ENCODE measurements at places on chromosomes 3 and 15.

GRCh38 chr3:188407158-188407880 lies 253.4 kb downstream of the LPP start:
- no peak for DNase-seq

DNA sequence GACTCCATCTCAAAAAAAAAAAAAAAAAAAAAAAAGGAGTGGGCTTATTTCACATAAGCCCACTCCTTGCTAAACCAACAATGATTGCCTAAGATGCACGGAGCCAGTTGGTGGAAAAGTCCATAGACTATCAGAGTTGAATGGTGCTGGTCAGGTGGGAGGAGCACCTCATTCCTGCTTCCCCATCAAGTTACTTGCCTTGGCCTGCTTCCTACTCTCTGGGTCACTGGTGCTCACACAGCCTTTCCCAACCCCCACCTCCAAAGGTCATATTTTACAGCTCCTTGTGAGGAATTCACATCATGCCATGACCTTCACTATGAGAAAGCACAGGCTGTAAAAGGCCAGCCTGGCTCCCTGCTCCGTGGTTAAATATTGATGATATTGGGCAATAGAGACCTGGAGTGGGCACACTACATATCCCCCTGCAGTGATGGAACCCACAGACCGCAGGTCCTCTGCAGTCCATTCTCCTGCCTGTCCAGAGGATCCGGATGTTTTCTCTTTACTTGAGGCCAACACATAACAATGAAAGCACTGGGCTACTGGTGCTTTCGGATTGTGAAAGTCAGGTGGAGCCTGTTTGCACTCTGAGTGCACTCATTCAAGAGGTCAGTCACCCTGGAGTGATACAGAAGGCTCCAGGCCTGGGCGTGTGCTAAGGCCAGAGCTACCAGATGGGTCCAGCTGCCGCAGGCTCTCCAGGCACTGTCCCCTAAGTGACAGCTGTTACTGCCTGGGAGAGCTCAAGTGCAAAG lies at the start of gene SLC51B:
Gene SLC51B, plus strand, starts transcription at position 664 of the 758 bp plus-strand sequence. CDS start 4,618 bp downstream, outside the sequence.
- DNase-seq, result no peak

- DNase-seq, result no peak
Observed at GRCh38 chr3:155110996-155111901, 31.1 kb downstream of the MME start.

DNA sequence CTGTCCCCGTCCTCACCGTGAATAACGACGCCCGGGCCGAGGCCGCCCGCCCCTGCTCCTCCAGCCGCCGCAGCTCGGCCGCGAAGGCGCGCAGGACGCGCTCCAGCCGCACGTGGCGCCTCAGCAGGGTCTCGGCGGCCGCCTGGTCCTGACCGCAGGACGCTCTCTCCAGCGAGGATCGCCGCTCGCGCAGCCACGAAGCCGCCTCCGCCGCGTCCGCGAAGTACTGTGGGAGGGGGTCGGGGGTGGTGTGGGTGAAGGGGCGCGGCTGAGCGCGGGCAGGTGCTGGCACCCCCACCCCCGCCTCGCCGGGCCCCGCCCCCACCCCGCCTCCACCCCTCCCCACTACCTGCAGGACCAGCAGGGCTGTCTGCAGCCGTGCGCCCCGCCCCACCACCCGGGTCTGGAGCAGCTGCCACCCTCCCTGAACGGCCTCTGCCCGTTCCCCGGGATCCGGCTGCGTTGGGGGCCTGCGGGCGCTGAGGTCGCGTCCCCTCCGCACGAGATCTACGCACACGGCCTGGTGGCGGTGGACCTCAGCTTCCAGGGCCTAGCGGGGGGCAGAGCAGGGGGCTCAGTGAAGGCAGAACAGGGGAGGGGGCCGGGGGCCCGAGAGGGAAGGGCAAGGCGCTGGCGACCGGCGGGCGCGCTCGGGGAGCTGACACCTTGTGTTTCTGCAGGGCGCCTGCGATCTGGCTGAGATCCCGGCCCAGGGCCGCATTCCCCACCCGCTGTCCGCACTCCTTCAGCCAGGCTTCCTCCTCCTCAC lies 11.7 kb downstream of the SPTBN5 start:
- DNase-seq, result no peak

- no peak for DNase-seq
Observed at GRCh38 chr15:92845126-92845508, 55.0 kb upstream of the CHD2 start.

DNA sequence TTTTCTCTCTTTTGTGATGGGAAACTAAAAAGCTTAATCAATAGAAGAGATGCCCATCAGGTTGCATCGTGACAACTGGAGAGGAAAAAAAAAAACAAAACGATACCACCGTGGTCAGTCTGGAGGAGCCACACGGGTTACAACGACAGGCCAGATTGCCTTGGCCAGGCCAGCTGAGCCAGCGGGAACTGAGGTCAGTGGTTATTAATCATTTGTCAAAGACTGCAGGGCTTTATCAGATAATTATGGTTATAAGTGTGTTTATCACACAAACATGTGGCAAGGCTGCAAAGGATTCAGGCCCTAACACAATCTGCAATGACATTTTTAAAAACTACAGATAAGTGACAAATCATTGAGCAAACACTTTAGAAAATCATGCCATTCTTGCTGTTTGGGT lies 135.0 kb upstream of the FAM3D start:
- DNase-seq, result no peak

DNA sequence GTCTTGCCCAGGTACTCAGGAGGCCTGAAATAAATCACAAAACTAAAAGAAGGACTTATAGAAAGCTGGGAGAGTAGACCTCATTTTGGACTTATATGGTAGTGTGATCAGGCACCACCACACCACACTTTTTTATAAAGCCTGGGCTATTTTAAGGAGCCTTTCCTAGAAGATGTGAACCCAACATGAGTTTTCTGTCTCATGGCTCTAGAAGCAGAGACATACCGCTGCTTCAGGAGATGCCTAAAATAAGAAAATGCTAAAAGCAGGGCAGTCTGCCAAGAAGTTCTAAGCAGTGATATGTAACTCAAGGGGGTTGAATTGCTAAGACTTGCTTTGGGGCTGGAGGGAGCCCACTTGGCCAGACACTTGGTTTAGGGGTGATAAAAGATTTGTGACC lies 49.6 kb downstream of the SUMF1 start:
- DNase-seq, result no peak

DNA sequence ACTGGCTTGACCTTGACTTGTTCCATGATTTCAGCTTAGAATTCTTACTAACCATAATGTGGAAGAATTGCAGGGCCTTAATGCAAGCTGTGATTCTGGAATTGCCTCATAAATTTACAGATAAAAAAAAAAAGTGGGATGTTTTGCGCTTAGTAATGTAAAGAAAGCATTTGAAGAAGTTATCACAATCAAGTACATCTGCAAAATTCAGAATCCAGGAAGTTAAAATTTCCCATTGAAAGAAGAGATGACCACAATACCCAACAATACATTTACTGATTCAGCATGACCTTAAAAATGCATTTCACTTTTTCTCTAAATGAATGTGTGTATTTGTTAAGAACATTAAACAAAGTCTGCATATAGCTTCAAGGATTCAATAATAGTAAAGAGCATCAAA lies 65.1 kb upstream of the CCNL1 start:
- DNase-seq, result no peak

DNA sequence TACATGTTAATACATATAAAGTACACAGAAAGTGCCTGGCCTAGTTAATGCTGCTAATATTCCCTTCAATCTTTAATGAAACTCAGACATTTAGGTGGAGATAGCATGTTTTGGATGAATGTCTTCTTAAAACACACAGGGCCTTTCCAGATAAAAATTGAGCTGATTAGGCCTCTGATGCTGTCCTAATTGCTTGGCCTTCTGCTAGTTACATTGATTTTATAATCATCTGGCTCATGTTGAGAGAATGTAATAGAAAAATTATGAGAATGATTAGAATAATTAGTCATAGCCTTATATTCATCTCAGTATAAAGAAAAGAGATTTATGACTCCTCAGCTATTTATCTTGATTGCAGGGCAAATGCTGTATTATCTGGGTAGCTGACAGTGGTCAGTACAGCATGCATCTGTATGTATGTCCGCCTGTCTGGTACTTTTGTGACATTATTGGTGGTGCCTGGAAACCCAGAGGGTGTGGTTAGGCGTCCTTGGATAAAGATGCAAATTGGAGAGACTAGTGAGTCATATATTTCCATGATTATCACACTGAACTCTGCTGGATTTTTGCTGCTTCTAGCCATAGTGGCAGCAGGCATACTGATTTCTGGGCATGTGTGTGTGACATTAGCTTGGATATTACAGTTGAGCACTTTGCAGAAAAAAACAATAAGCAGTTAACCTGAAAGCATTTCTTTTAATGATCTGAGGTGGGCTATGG lies 120.8 kb downstream of the FEZF2 start:
- DNase-seq, result no peak

DNA sequence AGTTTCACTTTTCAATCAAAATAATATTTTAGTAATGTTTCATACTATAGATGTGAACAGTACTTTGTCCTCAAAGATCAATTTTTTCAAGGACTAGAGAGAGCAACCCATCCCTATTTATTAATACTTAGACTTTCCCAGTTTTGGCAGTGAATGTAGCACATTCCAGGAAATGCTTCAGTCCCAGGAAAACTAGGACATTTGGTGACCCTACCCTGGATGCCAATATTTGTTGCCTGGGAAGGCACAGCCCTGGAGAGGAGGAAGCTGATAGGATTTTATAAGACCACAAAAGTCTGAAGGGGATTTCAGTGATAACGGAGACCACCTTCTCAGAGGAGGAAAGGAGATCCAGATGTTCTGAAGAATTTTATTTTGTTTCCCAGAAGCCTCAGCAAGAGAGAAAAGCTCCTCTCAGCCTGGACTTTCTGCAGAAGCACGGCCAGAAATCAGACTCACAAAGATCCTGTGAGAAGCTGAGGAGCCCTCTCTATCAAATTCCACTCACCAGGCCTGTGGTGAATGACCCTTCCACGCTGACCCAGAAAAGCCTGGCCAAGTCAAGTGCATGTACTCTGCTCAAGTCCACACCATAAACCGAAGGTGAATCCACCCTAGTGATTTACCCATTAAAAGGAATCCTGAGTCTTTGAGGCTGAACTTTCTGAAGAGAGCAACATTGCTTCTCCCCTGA lies 87.7 kb upstream of the ABHD17C start:
- DNase-seq, result no peak

DNA sequence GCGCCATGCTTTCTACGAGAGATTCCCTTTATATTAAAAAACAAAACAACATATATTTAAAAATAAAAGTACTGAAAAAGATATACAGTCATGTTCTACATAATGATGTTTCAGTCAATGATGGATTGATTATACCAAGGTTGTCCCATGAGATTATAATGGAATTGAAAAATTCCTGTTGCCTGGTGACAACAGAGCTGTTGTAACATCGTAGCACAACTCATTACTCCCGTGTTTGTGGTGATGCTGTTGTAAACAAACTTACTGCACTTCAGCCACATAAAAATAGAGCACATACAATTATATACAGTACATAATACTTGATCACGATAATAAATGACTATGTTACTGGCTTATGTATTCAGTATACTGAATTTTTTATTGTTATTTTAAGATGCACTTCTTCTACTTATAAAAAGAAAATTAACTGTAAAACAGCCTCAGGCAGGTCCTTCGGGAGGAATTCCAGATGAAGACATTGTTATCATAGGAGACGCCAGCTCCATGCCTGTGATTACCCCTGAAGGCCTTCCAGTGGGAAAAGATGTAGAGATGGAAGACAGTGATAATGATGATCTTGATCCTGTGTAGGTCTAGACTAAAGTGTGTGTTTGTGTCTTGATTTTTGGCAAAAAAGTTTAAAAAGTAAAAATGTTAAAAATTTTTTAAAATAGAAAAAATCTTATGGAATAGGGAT lies 11.7 kb downstream of the CCR1 start:
- no peak for DNase-seq

- no peak for DNase-seq
Observed at GRCh38 chr3:55245351-55245750, 241.8 kb downstream of the WNT5A start.

GRCh38 chr15:44595246-44595645 lies 58.3 kb downstream of the EIF3J start:
- no peak for DNase-seq

GRCh38 chr3:31165399-31165860 lies 271.0 kb upstream of the GADL1 start:
- no peak for DNase-seq

DNA sequence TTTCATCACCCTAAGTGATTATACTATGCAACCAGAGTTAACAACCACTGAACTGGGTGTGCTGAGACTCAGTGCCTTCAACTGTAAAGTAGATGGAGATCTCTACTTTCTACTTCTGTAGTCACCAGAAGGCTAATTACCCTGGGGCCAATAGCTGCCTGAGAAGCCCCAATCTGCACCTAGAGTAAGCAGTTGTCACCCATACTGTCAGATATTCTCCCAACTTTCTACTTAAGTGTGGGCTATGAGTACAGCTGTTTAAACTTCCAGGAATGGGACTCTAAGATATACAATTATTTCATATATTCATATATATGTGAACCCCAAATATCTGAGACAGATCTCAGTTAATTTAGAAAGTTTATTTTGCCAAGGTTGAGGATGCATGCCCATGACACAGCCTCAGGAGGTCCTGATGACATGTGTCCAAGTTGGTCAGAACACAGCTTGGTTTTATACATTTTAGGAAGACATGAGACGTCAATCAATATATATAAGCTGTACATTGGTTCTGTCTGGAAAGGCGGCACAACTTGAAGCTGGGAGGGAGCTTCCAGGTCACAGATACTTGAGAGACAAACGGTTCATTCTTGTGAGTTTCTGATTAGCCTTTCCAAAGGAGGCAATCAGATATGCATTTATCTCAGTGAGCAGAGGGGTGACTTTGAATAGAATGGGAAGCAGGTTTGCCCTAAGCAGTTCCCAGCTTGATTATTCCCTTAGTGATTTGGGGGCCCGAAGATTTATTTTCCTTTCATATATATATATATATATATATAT lies 41.9 kb downstream of the CCNL1 start:
- no peak for DNase-seq

GRCh38 chr3:102059145-102059943 lies 210.0 kb downstream of the NFKBIZ start:
- no peak for DNase-seq

- no peak for DNase-seq
Observed at GRCh38 chr3:35437381-35437780, 201.9 kb upstream of the ARPP21 start.

DNA sequence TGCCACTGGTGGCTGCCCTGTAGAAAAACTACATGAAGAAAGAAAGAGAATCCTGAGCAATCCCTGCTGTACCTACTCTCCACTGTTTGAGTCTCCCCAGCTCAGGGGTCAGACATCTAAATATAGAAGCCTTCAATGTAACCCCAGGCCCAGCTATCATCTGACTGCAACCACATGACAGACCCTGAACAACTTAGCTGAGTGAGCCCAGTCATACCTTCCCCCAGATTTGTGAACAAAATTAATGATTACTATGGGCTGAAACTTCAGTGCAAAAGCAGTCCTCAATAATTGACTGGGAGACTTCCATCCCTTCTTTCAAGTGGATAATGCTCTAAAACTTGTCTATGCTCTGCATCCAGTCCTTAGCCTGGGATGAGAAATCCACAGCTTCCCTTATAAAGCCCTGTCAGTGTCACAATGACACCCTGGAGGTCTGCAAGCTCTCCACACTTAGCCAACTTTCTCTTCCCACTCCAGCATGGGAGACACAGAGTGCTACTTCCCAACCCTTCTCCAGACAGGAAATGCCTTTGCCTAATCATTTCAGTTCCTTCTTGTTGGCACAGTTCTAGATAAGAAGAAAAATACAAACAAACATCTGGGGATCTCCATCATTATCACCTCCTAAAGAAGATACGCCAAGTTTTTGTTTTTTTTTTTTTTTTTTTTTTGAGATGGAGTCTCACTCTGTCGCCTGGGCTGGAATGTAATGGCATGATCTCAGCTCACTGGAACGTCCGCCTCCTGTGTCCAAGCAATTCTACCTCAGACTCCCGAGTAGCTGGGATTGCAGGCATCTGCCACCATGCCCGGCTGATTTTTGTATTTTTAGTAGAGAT lies 198.5 kb upstream of the GADL1 start:
- no peak for DNase-seq
